ENCODE measurements at places on chromosomes 3 and 15.

GRCh38 chr15:26561130-26561529 lies 211.7 kb downstream of the GABRB3 start:
- DNase-seq, result no peak

- no peak for DNase-seq
These were observed 714.0 kb downstream of the CADM2 start for GRCh38 chr3:85672761-85673160.

GRCh38 chr3:110767156-110767555 lies 304.5 kb upstream of the NECTIN3 start:
- no peak for DNase-seq

DNA sequence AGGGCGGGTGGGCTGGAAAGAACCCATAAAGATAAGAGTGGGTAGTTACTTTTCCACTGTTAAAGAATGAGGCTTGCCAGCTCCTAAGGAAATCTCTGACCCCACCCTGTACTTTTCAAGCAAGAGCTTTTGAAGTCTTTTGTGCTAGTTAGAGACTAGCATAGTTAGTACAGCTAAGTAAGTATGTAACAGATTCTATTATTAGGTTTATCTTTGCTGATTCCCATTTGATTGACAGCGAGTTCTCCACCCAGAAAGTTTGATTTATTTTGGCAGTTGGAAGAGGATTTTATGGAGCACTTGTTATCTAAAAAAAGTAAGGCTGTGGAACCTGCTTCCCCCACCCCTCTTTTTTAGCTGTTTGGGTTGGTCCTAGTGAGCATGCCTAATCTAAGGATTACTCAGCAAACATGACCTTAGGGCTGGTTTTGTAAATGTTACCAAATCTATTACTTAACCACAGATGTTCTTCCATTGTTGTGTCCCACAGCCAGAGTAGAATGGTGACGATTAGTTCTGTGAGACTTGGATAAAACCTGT lies 57.6 kb downstream of the FNDC3B start:
- no peak for DNase-seq

- DNase-seq, result no peak
These were observed 478.9 kb upstream of the GBE1 start for GRCh38 chr3:82240322-82240721.

DNA sequence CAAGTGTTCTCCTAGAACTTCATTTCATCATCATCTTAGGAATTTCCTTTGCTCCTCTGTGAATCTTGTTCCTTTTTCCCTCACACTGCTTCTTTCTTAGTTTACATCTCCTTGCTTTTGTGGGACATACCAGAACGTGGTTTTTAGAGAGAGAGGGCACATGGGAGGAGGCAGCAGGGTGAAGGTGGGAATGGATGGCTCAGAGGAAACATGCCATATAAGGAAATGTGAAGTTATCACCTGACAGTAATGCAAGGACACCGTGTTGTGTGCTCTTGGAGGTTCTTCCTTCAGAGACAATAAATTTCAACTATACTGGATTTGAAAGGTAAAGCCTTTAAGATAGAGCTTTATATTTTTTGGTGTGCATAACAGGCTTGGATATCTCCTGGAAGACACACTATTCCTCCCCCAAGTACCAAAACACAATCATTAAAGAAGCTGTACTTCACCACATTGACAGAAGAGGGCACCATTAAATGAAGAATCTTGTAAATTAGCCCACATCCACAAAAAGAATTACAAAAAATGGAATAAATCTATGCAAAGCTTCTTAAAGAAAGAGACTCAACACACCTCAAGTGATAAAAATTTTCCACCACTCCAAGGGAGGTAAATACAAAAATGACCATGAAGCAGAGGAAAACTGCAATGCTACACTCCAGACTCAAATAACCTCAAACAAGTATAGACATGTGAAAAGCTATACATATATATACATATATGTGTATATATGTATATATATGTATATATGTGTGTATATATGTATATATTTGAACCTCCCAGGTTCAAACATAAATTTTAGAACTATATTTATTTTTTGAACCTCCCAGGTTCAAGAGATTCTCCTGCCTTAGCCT lies 26.1 kb downstream of the RPL39L start:
- no peak for DNase-seq

DNA sequence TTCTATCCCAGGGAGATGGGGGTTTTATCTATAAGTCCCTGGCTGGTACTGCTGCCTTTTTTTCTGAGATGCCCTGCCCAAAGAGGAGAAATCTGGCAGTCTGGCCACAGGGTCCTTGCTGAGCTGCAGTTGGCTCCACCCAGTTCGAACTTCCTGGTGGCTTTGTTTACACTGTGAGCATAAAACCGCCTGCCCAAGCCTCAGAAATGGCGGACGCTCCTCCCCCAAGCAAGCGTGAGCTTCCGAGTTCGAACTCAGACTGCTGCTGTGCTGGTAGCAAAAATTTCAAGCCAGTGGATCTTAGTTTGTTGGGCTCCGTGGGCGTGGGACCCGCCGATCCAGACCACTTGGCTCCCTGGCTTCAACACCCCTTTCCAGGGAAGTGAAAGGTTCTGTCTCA lies 126.8 kb upstream of the SUCLG2 start:
- no peak for DNase-seq

DNA sequence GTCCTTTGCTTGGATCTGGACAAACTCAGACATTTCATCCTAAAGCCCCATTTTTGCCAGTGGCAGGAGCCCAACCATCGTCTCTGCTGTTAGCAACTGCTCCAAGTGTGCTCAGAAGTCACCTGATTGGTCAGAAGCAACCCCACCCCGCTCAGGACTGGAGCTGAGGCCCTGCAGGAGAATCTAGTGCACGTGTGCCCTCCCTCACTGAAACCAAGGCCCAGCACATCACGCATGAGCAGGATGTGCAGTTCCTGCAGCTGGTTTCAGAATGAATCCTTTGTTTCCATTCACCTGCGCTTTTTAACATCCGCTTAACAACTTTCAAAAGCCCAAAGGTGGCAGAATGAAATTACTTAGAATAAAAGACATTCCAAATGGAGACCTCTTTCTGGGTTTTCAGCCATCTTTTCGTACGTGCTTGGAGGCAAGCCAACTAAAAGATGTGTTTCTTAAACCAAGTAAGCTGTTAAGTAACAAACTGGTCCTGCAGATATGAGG lies 81.2 kb downstream of the SRGAP3 start:
- no peak for DNase-seq

DNA sequence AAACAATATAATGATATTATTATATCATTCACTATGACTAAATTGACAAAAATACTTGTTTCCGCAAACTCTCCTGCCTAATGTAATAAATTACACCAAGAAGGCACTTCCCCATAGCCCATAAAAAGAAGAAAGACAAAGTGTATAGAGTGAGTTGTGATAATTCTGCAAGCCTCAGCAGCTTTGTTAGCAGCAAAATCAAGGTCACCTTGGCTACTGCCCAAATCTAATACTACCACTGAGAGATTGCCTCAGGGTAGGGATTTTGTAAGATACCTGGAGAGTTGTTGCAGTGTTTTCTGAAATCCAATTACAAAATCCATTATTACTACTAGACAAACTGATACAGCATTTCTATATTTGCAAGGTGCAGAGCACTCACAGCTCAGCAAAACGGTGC lies 503.5 kb downstream of the FGF12 start:
- no peak for DNase-seq

All from effector memory CD4-positive, alpha-beta T cell (primary cell).